ENCODE measurements at places on chromosomes 11 and 22. TPM values are rescaled to one million over a fixed set of nuclear protein-coding genes. Genes with fewer than 3 reads are reported as not detected.

The FBLN1 gene
- 137 TPM for total RNA-seq

The EXPH5 gene
- total RNA-seq = 8.4 TPM

The C11orf21 gene
- total RNA-seq = not detected

The CCDC116 gene
- total RNA-seq = not detected

The TRIM29 gene
- 0.28 TPM for total RNA-seq

DNA sequence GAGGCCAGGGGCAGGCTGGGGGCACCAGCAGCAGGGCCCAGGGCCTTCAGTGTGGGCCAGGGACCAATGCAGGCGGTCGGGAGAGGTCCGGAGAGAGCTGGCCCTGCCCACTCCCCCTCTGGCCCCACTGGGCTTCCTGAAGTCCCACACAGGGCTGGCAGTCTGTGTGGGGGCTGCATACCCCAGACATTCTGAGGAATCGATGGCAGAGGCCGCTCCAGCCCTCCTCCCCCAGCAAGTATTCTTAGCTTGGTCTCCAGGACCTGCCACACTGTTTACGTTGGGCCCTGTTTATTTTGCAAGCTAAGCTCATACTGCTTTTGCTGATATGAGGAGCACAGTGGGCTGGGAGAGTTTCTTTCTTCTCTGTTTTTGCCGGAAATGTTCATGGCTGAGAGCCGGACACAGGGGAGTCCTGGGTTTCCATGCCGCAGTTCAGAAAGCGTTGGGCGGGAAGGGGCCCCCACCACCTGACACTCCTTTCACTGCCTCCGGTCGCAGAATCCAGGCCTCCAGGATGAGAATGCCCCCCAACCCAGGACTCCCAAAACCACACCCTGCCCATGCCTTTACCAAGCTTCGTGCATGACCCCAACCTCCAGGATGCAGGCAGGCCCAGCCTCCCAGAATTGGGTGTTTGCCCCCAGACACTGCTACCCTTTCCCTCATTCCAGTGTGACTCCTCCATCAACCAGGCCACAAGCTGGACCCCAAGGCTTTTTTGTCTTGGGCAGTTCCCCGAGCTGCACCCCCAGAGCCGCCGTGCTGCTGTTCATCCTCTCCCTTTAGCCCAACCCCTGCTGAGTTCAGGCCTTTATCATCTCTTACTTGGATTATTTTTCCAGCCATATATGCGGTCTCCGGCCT, 81.8 kb upstream of the KCNQ1OT1 start:
- no peak for DNase-seq

- DNase-seq = peak; percentile 89
Measured at GRCh38 chr11:68889948-68890446, 13.6 kb downstream of the MRPL21 start.

DNA sequence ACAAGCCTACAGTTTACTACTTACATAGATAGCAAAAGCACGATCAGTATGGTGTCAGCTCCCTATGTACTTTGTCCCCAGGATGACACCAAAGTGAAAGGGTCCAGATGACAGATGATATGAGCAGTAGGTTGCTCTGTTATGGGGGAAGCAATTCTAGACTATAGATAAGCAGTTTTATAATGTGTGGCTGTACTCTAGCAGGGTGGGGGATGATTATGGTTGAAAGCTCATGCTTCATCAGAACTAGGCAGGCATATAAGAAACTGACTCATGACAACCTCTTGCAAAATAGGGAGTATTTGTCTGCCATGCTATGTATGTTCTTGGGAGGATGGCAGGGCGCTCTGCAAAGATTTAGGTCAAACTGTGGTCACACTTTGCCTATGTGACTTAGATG, 158.2 kb upstream of the ZBED5 start:
- no peak for DNase-seq

DNA sequence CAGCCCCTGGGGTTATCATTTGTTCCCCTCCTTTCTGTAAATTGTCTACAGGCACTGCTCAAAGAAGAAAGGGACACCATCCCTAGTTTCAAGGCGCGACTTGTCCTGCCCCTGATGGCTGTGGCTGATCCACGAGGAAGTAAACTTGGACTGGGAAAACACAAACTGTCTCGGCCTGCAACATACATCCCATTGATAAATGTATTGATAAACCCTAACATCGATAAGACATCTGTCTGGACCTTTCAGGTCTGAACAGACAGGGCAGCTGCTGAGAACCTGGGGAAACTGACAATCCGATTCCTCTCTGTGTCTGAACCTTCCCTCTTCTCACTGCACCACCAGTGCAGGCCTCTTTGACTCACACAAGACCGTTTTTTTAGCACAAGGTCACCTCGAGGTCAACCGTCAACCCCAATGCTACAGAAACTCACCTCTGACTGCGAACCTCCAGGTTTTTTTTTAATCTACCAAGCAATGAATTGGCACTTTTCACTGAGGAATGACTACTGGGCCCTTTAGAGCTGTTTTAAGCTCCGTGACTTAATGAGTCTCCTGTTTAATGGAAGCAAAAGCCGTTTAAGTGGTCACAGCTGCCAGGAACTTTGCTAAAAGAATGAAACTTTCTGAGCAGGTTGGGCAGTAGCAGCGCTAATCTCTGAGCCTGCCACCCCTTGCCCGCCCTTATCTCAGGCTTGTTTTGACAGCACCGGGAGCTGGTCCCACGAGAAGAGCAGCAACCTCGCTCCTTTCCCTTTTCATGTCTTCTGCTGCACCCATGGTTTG, 203.8 kb upstream of the TMEM45B start:
- no peak for DNase-seq

- no peak for DNase-seq
Measured at GRCh38 chr11:86370171-86370570, 4.5 kb upstream of the CCDC81 start.

- DNase-seq = peak; percentile 96
Measured at GRCh38 chr11:61007956-61008896, 36.7 kb downstream of the CD6 start.

- no peak for DNase-seq
Measured at GRCh38 chr11:17389957-17390649, 1.6 kb upstream of the KCNJ11 start.

DNA sequence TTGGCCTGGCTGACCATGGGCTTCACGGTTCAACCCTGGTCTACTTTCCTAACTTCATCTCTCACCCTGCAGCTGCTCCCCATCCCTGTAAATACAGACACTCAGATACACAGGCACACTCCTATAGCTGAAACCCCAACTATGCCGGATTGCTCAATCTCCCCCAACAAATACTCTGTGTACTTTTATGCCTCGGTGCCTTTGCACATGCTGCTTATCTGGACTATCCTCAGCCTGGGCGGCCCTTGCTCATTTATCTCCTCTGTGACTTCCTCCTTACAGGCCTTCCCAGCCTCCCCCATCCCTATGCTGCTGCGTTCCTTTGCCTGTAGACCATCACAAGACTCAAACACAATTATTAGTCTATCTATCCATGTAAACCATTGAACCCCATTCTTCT, 76.6 kb downstream of the PKNOX2 start:
- no peak for DNase-seq

DNA sequence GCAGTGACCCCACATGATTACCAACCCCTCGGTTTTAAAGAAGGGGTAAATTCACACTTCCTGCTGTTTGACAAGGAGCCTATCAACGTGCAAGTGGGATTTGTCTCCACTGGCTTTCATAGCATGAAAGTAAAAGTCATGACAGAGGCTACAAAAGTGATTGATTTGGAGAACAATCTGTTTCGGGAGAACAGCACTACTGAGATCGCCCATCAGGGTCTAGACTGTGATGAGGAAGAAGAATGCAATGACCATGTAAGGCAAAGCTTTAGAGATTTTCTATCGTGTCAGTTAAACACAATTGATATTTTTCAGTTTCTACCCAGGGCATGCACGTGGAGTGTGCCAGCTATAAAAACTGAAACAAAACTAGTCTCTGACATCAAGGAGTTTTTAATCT, 41.7 kb downstream of the HORMAD2 start:
- DNase-seq = no peak

DNA sequence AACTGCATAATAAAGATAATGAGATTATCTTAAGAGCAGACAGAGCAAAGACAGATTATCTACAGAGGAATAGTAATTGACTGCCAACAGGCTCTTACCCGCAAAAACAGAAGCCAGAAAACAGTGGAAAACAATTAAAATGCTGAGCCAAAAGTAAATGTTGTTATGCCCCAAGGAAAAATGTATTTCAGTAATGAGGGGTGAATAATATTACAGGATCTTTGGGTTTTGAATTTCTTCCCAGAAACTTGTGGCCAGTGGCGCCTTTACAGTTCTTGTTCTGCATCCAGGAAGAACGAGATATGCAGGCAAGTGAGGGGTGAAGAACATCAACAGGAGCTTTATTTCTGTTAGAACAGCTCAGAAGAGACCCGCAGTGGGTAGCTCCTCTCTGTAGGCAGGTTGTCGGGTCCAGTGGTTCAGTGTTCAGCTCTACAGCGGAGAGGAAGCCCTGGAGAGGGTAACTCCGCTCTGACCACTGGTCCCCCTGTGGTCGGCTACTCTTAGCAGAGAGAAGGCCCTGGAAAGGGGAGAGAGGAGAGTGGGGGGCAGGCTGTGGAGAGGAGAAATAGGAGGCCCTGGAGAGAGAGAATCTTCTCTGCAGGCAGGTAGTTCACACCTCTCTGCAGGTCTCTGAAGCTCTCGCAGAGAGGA, 51.8 kb upstream of the SC5D start:
- no peak for DNase-seq

All from GM23338 (cell line).